Central memory CD4-positive, alpha-beta T cell (primary cell): ENCODE measurements at places on chromosomes 1 and 21.

GRCh38 chr1:102790997-102791396, 317.3 kb downstream of the COL11A1 start:
- no peak for DNase-seq

- no peak for DNase-seq
Observed at GRCh38 chr1:1432951-1433803, 2.3 kb upstream of the VWA1 start.

DNA sequence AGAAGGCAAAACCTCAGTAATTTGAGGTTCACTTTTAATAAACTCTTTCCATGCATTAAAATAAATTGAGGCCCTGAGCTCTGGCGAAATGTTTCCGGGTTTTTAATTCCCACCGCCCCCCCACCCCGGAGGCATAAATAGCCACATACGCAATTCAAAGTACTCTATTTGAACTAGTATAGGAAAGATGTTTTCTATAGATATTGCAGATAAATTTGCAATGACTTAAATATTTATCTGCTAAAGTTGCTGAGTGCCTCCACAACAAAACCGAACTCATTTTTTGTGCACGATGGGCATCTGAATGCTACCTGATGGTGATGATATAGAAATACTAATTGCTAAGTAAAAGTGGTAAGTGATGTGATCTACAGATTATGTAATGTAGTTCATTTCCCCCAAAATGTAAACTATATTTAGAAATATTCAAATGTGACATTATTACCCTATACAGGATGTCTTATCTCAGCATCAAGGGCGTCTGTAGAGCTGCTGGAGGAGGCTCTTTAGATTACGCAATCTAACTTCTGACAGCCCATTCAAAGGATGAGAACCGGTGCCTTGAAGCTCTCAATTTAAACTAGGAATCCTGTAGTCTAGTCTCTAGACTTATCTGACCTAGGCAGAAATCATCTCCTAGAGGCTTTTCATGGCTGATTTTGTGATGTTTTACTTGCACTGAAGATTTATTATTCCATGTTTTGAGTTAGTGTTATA, 8.5 kb downstream of the IRF2BP2 start:
- peak; percentile 75 for DNase-seq

- DNase-seq = no peak
Observed at GRCh38 chr1:3588395-3588794, 22.9 kb downstream of the MEGF6 start.

DNA sequence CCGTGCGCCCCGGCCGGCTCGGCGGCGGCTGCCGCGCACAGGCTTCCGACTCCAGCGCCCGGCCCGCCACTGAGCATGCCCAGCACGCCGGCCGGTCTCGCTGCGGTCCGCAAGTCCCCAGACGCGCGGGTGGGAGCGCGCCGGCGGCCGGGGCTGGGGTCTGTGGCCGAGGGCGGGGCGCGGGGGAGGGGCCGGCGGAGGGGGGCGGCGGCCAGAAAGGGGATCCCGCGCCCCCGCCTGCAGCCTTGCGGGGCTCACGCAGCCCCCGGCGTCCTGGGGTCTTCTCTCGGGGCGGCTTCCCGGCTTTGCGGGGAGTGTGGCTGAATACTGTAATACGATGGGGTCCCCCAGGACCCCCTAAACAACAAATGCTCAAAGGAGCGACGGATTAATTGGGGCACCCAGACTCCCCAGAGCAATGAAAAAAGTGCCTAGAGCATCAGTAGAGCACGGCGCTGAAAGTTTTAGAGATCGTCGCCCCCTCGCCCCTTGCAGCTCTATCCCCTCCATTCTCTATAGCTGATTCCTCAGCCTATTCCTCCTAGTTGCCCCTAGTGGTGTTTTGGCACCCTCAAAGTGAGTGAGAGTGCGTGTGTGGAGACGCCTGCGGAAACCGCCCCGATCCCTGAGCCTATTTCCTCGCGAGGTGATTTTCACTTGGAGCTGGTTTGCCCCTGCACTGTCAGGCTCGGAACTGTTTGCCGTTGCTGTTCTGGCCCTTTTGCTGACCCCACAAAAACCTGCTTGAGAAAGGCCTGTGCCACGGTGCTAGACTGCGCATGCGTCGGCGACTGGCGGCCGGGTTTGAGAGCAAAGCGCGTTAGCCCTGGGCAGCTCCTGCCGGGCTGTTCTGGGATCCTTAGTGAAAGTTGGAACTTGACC, at the start of gene VAV3:
TSS of gene VAV3 (minus strand) at position 71 of the 882 bp plus-strand sequence. CDS start 311 bp downstream, outside the sequence.
- peak; percentile 27 for DNase-seq

DNA sequence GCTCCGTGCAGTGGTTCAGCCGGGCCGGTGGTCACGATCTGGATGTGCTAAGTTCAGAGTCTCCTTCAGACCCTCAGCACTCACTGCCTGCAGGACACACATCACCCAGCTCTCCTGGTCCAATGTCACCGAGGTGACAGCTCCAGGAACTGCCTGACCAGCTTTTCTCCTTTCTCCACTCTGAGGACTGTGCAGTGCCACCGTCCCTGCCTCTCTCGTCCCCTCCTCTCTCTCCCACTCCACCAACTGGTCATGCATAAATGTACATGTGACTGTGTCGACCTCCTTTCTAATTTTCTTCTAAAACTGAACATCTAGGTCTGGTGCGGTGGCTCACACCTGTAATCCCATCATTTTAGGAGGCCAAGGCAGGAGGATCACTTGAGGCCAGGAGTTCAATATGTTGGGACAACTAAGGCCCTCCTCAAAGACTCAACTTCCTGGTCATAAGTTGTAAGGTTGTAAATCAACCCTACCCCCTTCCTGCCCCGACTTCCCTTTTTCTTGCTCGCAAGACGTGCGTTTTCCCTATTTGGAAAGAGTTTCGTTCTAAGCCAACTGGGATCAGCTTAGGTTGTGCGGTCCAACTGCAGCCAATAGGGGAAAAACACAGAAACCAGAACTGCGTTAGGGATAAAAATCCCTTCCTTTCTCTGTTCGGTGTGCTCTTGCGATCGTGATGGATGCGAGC, 53.1 kb downstream of the MEGF6 start:
- no peak for DNase-seq
